ENCODE measurements at places on chromosomes 3 and 15.

DNA sequence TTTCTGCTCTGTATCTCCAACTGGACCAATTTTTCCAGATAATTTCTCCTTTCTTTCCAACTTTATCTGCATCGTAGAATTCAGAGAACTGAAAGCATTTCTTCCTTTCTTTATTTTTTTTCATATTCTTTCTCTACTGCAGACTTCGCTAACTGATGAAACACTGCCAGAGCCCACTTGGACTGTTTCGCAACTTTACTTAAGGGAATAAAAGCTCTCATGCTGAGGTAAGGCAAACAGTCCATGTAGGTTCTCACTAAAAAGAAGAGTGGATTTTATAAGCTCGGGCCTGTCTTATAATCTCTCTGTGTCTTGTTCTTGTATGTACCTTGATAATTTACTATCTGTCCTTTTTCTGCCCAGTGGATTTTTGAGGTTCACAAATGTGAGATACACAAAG is 163.5 kb downstream of the CNTN4 start:
- DNase-seq = no peak

GRCh38 chr15:101439285-101439919 is 50.1 kb downstream of the PCSK6 start:
- no peak for DNase-seq

DNA sequence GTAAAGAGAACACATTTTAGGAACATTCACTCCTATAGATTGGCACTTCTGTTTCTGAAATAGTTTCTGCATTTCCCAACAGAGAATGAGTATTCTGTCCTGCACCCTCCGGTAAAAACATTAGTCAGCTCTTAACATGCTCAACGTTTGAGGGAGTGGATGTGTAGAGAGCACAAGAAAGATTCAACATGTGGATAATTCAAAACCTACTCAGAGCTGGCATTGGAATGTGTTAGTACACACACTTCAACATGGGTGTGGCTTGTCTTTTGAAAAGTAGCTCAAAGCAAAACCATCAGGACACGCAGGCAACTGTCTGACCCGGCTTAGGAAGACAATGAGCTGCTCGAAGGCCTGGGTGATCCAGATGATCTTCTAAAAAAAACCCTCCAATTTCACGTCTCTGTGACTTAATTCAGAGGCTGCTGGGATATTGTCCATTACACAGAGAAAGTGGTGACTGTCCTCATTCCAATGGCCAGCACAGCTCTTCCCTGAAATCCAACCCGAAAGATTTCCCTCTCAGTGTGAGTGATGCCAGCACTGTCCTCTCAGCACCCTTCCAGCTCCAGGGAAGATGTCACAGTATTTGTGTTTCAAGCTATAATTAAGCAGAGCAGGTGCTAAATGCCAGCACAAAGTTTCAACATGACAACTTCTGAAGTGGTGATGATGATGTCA is 18.1 kb downstream of the FBN1 start:
- DNase-seq = no peak

GRCh38 chr3:110886222-110886893 is 185.3 kb upstream of the NECTIN3 start:
- no peak for DNase-seq

- DNase-seq = no peak
Observed at GRCh38 chr3:133988631-133989161, 41.0 kb downstream of the SLCO2A1 start.

- no peak for DNase-seq
Observed at GRCh38 chr15:55742927-55743728, at the start of gene PRTG. TSS of gene PRTG (minus strand) at chr15:55743152. CDS start at chr15:55742931, 221 bp downstream.

- DNase-seq = no peak
Observed at GRCh38 chr3:72964633-72965032, 32.0 kb upstream of the PPP4R2 start.

- DNase-seq = no peak
Observed at GRCh38 chr3:190673148-190673547, 159.3 kb downstream of the IL1RAP start.

- no peak for DNase-seq
Observed at GRCh38 chr3:29557186-29557585, 276.3 kb downstream of the RBMS3 start.

GRCh38 chr3:13596426-13597205 is 47.7 kb downstream of the FBLN2 start:
- no peak for DNase-seq

GRCh38 chr3:88149101-88149508 is 654 bp upstream of the C3orf38 start:
- DNase-seq = no peak

DNA sequence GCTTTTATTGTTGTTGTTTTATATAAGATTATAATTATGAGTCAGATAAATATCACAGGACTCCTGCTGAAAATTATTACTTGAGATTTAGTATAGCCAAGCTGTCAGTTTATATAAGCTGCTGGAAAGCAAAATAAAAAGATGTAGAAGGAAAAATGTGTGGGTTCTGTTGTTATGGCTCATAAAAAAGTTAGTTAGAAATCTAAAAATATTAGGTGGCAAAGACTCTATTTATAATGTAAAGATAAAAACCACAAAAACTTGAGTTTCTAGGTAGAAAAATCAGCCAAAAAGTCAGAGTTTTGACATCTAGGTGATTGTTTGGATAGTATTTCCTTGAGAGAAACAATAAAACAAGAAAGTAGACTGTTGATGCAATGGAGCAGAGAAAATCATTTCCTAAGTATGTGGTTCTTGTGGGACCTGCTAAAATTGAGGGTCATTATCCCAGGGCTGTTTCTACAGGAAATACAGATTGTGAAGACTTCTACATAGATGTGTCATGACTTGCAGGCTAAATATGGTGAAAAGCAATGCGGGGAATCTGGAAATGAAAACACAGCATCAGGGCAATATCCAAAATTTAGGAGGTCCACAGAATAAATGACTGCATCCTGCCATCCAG is 1109.6 kb upstream of the CADM2 start:
- no peak for DNase-seq

DNA sequence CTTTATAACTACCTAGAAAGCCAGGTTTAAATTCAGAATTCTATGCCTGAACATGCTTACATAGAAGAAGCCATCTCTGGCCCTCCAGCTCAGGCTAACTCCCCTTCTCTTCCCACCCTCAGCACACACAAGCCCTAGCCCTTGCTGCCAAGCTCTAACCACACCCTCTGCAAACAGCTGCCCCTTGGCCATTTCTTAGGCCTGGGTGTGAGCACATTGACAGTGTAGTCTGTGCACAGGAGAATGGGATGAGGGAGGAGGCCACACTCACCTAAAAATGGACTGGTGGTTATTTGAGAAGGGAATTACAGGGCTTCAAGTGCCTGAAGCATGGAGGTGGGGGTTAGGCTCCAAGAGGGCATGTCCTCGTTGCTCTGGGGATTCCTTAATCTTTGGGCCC is 42.3 kb upstream of the SLC25A36 start:
- DNase-seq = no peak

DNA sequence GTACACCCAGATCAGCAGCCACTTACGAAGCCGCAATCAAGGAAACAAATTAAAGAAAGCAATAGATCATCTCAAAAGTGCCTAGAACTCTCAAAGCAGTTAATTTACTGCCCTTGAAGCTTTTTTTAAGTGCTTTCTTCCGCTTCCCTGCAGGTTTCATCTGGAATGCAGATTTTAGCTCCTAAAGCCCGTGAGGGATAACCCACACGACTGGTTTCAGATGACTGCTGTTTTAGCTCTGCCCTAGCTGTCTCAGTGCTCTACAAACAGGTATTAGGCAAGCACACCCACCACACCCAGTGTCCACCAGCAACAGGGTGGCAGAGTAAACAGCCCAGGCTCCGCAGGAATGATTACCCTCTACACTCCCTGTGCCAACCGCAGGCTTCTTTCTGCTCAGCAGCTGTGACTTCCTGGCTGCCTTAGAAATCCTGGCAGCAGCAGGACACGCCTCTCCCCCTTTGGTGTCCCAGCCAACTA is 126.0 kb downstream of the FMN1 start:
- DNase-seq = no peak

DNA sequence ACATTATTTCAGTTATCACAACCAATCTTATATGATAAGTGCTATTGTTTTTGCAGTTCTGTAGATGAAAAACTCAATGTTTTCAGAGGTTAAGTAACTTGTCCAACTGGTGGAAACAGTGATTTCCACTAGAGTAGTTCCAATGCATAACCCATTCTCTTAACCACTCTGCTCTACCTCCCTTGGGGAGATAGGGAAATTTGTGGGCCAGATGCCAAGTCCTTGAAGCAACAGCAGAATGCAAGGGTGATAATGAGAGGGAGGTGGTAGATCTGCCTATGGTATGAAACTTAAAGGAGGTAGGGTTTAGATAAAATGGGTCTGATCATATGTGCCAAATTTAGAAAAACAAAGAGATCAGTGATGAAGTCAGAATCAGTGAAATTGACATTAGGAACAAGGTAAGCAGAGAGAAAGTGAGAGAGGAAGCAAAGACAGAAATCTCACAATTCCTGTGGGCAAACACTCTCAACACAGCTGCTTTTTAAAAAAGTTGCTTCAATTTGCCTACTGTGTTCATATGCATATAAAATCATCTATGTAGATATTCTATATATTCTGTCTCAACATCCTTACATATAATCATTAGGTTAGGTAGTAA is 50.5 kb upstream of the UBP1 start:
- no peak for DNase-seq

- DNase-seq = no peak
Observed at GRCh38 chr15:77495838-77496596, 75.3 kb downstream of the HMG20A start.

DNA sequence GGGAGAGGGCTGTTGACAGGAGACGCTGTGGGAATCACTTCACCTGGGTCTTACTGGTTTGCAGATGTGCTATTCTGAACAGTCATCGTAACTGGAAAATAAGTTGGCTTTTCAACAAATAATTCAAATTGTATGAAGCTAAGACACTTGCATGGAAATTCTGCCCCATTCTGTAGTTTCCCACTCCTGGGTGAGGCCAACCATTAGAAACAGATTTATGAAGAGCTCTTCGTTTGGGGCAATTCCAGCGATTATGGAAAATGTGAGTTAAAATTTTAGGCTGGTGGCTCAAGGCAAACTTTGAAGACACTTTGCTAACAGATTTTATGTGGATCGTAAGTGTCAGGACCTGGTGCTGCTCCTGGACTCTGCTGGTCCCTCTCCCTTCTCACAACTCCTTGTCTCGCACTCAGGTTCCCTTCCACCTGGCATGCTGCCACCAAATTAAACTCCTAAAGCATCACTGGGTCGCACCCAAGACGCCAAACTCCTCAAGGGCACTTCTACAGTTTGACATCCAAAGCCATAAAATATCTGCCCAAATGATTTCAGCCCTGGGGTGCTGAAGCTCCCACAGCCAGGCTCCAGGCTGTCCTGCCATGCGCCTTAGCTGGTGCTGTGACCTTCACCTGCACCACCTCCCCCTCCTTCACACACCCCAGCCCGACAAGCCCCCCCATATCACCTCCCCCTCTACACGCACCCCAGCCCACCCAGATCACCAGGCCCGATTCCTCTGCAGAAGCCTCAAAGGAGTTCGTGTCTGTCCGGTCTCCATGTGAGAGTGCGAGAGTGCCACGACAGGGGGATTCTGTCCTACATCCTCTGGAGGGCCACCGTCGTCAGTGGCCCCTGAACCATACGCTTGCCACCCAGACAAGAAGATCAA is 138.4 kb downstream of the NSMCE3 start:
- DNase-seq = no peak

DNA sequence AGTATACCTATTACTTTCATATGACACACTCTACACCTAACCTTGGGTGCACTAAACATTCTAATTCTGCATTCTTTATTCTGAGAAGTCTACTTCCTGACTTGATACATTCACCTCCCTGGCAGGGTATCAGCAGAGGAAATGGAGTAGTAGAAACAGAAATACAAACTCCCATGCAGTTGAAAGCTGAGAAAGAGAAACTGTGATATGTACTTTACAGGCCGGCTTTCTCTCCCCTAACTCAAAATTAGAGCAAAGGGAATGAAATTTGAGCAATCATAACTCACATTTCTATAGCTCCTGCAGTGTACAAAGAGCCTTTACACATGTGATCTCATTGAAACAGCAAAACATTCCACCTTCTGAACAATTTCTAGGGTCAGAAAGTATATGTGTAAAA is 135.5 kb upstream of the COL8A1 start:
- no peak for DNase-seq

DNA sequence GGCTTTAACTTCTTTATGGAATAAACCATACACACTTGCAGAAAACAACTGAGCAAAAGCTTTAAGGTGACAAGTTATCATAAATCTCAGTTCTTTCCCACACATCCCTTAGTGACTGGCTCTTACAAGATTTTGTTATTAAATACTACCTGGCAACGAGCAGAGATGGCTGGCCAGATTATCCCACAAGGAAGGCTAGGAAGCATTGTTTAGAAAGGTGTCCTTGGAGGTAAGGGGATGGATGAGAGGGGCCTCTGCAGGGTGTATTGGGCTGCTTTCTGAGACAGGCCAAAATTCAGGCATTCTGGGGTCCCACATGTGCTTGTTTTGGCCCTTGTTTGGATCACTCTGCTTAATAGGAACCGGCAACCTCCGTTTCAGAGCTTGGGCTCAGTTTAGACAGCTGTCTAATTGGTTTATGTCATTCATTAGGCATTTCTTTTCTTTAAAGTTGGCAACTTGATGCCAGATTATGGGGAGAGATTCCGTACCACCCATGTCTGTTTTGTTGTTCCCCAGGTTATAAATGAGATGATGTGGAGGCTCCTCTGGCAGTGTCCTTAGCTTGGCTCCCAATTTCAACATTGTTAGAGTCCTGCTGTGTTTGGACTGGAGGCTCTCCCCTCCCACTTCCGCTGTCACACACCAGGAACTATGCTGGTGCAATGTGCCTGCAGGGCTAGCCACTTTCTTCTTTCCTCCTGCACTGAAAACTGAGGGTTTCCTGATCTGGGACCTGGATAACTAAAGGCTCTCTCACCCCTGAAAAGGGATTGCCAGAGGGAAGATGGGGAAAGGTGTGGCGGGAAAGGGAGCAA is 121.1 kb downstream of the TPRG1 start:
- no peak for DNase-seq
